ENCODE measurements at places on chromosomes 7 and 10.

GRCh38 chr10:127142136-127142535 lies 54.3 kb downstream of the INSYN2A start:
- no peak for DNase-seq

- DNase-seq: no peak
These were observed 239.2 kb upstream of the AKR1E2 start for GRCh38 chr10:4586776-4587175.

DNA sequence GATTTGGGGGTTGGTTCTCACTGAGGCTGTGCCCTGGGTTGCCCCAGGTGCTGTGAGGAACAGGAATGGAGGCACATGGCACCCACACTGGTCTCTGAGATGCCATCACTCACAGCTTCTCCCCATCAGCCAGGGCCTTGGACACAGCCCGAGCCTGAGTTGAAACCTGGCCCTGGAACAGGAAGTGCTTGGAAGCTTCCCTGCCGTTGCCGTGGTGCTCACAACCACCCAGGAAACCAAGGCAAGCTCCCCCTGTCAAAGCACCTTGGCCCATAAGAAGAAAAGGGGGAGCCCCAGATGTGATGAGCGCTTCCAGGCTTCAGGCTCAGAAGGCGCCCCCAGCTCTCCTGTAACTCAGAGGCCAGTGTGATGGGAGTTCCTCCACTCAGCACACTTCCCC lies at the start of gene BTBD16:
TSS of gene BTBD16 (plus strand) at position 221 of the 400 bp plus-strand sequence. CDS start 3,786 bp downstream, outside the sequence.
- no peak for DNase-seq

- no peak for DNase-seq
These were observed 4.9 kb downstream of the AEBP1 start for GRCh38 chr7:44108768-44109750.

DNA sequence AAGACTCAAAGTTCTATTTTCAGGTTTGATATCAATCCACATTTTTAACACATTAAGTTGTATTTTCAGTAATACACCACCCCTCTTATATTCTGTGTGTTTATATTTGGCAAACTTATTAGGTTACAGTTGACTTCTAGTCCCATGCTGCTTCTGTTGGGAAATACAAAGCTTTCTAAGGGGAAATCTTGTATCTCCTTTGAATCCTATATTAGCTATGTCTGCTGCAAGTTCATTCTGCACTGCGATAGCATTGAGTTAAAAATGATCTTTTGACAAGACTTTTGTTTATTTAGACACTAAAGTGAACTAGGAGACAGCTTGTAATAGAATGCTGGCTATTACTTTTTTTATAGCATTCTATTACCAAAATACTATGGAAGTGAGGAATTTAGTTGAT lies 625.1 kb upstream of the ANKRD30A start:
- DNase-seq: no peak

DNA sequence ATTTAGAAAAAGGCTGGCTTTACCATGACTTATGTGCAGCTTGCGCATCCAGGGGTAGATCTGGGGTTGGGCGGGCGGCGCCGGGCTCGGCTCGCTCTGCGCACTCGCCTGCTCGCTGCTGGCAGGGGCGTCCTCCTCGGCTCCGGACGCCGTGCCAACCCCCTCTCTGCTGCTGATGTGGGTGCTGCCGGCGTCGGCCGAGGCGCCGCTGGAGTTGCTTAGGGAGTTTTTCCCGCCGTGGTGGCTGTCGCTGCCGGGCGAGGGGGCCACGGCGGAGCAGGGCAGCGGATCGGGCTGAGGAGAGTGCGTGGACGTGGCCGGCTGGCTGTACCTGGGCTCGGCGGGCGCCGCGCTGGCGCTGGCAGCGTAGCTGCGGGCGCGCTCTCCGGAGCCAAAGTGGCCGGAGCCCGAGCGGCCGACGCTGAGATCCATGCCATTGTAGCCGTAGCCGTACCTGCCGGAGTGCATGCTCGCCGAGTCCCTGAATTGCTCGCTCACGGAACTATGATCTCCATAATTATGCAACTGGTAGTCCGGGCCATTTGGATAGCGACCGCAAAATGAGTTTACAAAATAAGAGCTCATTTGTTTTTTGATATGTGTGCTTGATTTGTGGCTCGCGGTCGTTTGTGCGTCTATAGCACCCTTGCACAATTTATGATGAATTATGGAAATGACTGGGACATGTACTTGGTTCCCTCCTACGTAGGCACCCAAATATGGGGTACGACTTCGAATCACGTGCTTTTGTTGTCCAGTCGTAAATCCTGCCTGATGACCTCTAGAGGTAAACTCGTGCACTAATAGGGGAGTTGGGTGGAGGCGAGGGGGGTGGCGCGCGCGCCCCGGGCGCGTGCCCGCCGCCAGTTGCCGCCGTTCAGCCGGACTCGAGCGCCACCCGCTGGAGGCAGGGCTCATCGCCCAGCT lies at the start of gene HOXA5:
TSS of gene HOXA5 (minus strand) at position 659 of the 927 bp plus-strand sequence. CDS start at position 585, 74 bp downstream.
- no peak for DNase-seq

GRCh38 chr7:118573085-118573484 lies 348.6 kb downstream of the ANKRD7 start:
- DNase-seq: no peak

- no peak for DNase-seq
These were observed 14.9 kb upstream of the SP4 start for GRCh38 chr7:21412957-21413356.

GRCh38 chr10:78905957-78906308 lies 162.8 kb upstream of the ZMIZ1 start:
- DNase-seq: no peak

GRCh38 chr7:33643530-33643929 lies 261.8 kb upstream of the BMPER start:
- no peak for DNase-seq

GRCh38 chr7:35359423-35359822 lies 105.5 kb upstream of the TBX20 start:
- DNase-seq: no peak

- no peak for DNase-seq
These were observed 2.9 kb downstream of the CTBP2 start for GRCh38 chr10:125157505-125157904.

DNA sequence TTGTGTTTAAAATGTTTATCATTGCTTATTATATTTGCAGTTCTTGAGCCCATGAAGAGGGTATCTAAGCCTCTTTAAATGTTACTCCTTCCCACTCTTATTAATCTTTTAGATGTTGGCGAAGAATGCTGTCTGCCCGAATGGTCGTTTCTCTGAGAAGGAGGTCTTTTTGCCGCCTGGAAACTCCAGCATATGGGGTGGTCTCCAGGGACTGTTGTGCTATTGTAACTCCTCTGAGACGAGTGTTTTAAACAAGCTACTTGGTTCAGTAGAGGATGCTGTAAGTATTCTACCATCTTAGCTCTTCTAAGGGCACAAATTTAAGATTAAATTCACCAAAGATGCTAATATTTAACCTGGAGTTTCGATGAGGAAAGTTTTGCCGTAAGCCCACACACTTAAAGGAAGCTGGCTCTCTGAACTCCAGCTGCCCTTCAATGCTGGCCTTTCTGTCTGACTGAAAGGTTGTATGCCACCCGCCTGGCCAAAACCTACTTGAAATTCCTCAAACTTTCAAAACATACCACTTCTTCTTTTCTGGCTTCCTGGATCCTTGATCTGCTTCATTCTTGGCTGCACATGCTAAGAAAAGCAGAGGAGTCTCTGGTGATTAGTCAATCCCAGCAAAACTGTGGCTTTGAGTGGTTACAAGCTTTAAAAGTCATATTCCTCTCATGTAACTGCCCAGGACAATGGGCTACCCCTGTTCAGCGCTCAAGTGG lies 74.7 kb downstream of the ABCA13 start:
- no peak for DNase-seq

DNA sequence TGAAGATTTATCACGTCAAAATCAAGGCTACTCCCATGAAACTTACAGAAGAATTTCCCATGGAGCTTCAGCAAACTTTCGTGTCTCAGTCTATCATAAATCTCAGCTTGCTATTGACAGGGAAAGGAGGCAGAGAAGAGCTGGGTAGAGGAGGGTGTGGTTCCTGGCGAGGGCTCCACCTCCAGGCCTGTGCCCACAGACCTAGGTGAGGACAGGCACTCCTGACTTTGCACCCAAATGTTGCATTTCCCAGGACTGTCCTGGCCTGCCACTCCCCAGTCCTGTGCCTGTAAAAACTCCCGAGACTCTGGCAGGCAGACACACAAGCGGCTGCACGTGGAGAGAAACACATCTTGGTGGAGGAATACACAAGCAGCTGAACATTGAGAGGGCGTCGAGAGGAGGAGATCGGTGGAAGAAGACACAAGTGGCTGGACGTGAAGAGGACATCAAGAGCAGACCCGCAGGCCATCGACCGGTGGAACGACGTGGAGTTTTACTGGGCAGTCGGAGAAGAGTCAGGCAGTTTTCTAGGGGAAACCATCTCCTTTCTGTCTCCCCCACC lies 145.1 kb downstream of the CTNNA3 start:
- no peak for DNase-seq

DNA sequence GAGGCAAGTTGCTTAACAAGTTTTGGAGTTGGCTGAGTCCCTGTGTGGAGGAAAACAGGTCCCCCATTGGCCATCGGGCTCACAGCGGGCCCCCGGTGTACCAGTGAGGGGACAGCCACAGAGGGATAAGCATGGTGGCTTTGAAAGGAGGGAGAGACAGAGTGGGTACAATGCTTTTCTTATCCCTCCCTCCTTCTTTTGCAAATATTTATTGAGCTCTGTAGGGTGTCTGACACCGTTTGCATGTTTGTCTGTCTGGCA lies 2.8 kb downstream of the HTRA1 start:
- no peak for DNase-seq

- no peak for DNase-seq
These were observed 46.6 kb downstream of the SH3PXD2A start for GRCh38 chr10:103808780-103809179.

GRCh38 chr10:106513352-106513771 lies 651.1 kb downstream of the SORCS1 start:
- DNase-seq: no peak

- no peak for DNase-seq
These were observed 62.7 kb downstream of the MAD1L1 start for GRCh38 chr7:2169923-2170575.

DNA sequence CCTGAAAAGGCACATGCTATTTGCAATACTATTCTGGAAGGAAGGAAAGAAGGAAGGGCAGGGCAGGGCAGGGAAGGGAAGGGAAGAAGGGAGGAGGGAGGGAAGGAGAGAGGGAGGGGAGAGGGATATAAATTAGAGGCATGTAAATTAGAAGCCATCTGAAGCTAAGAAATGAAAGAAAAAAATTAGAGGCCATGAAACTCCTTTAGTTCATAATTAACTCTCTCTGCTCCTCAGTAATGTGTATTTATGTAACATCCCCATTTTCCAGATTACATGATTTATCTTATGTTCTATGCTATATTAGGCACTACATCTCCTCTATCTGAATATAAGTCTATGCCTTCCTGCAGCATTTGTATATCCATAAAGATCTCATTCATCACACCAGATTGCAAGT lies 12.7 kb upstream of the JCAD start:
- DNase-seq: no peak

DNA sequence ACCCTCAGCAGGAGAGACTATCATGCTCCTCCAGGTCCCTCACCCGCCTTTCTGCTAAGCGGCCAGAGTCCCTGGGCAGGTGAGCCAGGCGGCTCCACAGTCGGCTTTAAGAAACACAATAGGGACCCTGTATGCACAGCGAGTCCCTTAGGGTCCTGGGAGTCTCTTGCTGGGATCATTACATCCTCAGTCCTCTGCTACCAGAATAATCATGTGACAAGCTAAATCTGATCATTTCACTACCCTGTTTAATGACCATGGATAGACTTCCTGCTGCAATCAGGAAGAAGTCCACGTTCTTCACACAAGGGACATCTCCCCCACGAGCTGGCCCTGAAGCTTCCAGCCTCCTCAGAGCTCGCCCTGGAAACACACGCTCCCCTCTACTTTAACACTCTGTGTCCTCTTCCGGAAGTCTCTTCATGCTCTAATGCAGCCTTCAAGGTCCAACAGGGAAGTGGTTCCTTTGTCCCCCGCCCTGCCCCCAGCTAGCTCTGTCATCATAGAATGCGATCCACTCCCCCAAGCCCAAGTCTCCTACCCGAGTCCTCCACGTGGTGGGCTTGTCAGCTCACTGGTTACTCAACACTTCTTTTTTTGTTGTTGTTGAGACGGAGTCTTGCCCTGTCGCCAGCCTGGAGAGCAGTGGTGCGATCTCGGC lies 101.5 kb downstream of the RNF216 start:
- DNase-seq: peak; percentile 74

DNA sequence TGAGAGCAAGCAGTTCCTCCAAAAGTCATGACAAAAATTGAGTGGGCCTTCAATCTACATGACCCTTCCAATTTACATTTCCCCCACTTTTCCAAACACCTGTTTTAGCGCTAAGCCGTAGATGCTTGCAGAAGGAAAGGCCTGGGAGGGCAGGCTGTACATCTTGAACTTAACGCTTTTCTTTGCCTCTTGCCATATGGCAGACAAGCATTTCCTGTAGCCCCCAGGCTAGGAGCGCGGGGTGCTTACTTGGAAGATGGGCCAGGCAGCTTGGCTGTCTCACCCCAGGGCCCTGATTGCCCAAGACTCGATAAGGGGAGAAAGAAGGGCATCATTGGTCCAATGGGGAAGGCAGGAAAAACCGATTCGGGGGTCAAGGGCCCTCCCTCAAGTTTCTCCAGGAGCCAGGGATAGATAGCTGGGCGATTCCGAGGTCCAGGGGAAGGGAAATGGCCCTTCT lies 1.8 kb downstream of the HOXA10 start:
- no peak for DNase-seq

GRCh38 chr7:39631736-39632308 lies 8.4 kb downstream of the RALA start:
- no peak for DNase-seq

DNA sequence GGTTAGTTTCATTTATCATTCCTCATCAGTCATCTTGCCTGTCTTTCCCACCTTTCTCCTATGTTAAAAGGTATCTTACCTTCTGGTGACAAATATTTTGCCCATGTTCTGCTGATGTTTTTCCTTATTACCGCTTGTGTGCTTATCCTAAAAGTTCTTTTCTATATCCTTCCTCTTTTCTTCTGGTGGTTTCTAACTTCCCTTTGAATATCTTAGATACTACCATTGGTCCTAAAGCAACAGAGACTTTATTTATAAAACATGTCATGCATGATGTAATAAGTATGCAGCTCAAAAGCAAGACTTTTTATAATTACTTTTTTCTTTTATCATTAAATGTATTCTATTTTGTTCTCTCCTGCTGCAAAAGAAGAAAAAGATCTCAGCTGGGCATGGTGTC lies 24.8 kb downstream of the TBC1D12 start:
- DNase-seq: no peak

GRCh38 chr10:126012485-126012884 lies 116.1 kb downstream of the FANK1 start:
- DNase-seq: no peak

DNA sequence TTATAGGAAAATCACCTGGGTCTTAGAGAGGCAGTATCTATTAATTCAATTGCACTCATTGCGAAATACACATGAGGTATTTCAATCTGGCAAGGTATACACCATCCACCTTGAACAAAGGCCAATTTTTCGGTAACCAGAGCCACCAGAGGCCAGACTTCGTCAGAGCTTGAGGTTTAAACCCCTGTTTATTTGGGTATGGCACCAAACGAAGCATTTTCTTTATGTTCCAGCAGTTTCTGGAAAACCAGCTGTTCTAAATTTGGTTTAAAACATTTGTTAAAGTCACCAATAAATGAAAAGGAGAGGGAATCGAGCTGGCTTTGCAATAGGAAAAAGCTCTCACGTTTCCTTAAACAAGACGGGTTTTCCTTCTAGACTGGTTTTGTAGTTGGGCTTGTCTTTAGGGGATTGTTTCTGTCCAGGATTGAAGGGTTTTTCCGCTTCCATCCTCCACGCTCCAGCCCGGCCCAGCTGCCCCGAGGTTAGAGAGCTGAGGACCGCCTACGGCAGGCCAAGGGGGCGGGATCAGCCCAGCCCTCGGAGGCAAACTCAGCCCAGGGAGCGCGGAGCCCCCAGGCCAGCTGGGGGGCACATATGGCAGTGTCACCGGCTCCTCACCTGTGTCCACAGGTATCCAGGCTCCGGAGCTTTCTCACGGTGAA lies 539.4 kb upstream of the MGMT start:
- no peak for DNase-seq
